ENCODE measurements at places on chromosomes 12 and 14.

DNA sequence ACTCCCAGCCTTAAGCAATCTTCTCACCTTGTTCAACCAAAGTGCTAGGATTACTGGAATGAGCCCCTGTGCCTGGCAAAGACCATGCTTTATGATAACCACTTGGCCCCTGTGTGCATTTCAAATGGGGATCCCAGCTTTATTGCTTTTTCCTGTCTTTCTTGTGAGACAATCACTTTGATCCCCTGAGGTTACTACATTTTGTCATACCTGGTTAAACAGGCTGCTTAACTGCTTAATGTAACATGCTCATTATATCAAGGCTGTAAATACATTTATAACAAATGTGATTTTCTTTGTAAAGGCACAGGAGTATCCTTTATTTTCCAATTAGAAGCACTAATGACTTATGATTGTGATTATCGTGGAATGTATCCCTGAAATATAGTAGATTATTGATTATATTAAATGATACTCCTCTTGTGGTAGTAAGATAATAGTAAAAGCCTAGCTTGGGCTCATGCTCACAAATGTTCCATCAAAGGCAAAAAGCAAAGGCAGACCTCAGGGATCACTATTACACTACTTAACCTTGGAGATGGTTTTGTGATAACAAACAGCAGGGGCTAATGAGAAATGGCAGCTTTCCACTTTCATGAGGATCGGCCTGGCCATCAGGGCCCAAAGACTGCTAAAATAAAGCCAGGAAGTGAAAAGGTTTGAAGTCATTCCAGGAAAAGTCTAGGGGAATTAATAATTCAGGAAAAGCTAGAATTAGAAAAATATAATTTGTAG lies 290.8 kb upstream of the MDGA2 start:
- DNase-seq: no peak

GRCh38 chr14:104639885-104640548 lies 35.4 kb upstream of the TMEM179 start:
- DNase-seq: peak; percentile 63

- DNase-seq: no peak
Measured at GRCh38 chr12:3896801-3897351, 23.7 kb upstream of the PARP11 start.

DNA sequence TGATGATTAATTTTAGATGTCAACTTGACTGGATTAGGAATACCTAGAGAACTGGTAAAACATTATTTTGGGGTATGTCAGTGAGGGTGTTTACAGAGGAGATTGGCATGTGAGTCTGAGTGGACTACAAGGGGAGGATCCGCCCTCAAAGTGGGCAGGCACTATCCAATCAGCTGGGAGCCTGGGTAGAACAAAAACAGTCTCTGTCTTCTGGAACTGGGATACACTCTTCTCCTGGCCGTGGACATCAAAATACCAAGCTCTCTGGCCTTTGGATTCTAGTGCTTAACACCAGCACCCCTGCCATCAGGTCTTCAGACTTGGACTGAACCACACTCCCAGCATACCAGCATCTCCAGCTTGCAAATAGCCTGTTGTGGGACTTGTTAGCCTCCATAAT lies 4.4 kb upstream of the SCAF11 start:
- DNase-seq: peak; percentile 54

DNA sequence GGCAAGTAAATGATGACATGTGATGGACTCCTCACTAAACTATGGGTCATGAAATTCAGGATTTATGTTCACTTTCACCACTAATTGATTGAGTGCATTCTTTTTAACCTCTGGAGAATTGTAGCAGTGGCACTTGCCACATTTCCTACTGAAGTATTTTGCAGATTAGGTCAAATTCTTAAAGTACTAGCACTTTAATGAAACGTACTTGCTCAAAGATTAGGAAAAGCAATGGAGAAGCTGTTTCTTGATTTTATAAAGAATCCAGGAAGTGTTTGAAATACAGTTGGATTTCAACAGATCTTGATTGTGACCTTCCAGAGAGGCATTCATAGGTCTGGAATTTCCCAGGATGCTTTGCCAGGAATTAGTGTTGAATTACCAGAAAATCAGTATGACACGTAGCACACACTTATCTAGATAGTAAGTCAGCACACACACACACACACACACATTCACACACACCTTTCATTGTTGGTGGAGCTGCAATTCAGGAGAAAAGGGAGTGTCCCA lies 162.6 kb downstream of the MYRFL start:
- no peak for DNase-seq

DNA sequence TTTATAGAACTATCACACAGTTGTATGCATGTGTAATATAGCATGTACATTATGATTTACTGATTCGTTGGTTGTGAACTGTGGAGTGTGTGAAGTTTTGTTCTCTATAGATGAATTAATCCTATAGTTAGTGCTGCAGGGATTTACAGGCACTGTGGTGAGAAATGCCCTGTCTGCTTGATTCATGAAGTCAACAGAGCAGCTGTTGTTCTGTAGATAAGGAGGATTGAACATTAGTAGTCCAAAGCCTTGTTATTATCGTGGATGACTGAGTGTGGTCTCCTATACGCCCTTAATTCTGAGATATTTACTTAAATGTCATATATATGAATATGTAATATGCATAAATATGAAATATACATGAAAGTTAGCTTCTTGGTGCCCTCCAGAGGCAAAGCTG lies 98.3 kb downstream of the DNAH10 start:
- DNase-seq: no peak

GRCh38 chr14:91796617-91797347 lies 64.9 kb upstream of the CATSPERB start:
- DNase-seq: no peak

DNA sequence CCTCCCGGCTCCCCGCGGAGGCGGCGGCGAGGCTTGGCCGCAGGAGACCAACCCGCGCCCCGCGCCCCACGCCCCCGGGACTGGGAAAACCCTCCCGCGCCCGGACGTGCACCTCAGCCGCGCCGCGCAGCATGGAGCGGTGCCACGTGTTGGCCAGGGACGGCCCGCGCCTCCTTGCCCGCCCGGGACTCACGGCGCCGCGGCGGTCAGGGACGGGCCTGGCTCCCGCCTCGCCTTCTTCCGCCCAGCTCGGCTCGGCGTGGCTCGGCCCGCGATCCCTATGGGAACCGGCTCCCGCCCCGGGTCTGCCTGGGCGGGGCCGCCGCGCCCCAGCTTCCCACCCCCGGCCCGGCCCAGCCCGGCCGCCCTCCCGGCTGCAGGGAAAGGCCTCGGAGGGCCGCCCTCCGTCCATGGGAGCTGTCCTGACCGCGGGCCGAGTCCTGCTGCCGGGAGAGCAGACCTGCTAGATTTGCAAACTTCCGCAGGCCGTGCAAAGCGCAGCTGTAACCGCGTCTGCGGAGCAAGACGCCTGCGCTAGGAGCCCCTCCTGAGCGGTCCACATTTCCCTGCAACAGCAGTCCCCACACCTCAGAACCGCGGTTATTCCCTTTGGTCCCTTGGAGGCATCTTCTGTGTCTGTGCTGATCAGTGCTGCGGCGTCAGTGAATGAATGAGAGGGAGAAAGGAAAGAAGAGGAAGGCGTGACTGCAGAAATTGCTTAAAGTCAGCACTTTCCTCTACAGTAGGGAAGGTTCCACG lies at the start of gene CDKL1:
CDKL1 (minus strand) TSS at position 251 of the 759 bp plus-strand sequence. CDS start 1,013 bp downstream, outside the sequence.
- DNase-seq: peak; percentile 45

DNA sequence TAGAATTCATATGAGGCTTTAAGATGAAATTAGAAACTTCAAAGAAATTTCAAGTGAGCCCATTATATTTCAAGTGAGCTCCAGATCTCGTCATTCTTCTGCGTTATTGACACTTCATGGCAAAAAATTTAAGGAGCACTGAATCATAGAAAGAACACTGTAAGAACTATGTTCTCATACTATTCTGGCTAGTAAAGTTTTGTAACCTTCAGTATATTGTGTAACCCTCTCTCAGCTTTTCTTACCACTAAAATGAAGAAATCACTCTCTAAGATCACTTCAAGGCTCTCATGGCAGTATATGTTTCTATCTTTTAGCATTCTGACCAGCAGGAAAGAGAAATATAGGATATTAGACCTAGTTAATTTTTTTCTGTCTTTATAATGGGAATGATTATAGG lies 6.3 kb downstream of the GPHN start:
- no peak for DNase-seq

- DNase-seq: no peak
Measured at GRCh38 chr14:49506650-49507049, 79.5 kb downstream of the RPS29 start.

DNA sequence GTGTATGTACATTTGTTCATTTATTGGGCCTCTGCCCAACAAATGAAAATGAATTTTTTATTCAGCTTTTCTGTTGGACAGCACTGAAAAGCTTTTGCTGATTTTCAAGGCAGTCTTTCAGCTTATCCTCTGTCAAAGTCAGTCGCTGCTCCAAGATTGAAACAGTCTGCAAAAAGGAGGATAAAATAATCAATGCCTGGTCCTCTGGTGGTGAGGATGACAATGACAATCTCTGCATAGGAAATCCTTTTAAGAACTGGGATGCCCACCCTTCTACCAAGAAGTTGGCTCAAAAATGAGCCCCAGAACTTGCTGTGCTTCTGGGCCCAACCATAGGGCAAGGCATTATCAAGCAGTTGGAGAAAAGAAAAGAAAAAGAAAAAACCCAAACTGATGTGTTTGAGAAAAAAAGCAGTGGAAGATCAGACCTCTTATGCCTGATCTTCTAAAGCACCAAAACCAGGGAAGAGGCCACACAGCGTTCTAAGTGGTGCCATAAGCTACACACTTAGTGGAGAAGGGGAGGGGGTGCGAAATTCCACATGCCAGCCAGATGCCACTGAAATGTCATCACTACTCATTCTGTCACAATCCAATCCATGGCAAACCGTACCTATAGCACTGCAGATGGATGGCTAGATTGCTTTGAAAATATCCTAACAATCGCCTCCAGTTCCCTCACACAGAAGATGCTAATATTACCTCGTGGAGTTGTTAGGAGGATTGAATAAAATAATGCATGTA lies 69.0 kb upstream of the DUSP6 start:
- DNase-seq: no peak

DNA sequence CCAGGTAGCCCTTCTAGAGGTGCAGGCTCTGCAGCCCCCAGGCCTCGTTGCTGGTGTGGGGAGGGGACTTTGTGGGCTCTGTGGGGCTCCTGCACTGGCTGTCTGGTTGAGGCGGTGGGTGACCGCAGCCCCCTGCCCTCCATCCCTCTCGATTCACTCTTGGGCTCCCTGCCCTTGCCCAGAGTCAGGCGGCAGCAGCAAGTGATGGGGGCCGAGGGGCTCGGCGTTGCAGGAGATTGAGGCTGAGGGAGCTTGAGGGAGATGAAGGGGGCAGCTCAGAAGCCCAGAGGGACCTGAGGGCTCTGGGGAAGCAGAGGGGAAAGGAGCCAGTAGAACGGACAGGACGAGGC lies 9.5 kb upstream of the LRTM2 start:
- DNase-seq: no peak

DNA sequence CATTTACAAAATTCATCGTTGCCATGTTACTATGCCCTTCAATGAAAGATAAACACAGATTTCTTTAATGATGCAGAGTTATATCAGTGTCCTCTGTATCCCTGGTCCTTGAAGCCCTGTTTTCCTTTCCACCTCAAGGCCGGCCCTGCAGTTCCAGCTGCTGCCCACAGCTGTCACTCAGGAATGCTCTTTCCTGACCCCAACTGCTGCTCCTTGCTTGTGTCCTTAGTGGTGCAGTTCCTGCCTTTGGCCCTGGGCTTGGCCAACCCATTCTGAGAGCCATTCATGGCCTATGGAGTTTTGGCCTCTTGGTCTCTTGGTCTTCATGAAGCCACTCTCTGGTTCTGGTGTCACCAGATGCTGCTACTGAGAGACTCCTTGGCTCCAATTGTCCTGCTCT lies 93.1 kb downstream of the GAS2L3 start:
- DNase-seq: no peak

Measured in dorsolateral prefrontal cortex (tissue), 122 donors.